ENCODE measurements at places on chromosomes 12 and 14. TPM values are rescaled to one million over a fixed set of nuclear protein-coding genes. Genes with fewer than 3 reads are reported as not detected.

TMPRSS12 gene
- total RNA-seq: not detected

TC2N gene
- 10.9 TPM for total RNA-seq

ZBTB42 gene
- 4.5 TPM for total RNA-seq

SLC38A1 gene
- total RNA-seq: 11.2 TPM

GSG1 gene
- total RNA-seq: not detected

GDF3 gene
- 0.61 TPM for total RNA-seq

CLEC6A gene
- not detected for total RNA-seq

OTOGL gene
- 0.08 TPM for total RNA-seq

RNFT2 gene
- total RNA-seq: 5.9 TPM

P2RX2 gene
- total RNA-seq: not detected

POLE gene
- 28.6 TPM for total RNA-seq

CLEC1A gene
- 4.2 TPM for total RNA-seq

PPP4R4 gene
- total RNA-seq: 1.2 TPM

RHEBL1 gene
- total RNA-seq: not detected

LRRC10 gene
- total RNA-seq: not detected

INSM2 gene
- total RNA-seq: not detected

HIGD1C gene
- not detected for total RNA-seq

LGMN gene
- 122 TPM for total RNA-seq

OVCH1 gene
- 0.57 TPM for total RNA-seq

FBLN5 gene
- total RNA-seq: 65.3 TPM

NFE2 gene
- not detected for total RNA-seq
